Osteocyte (in vitro differentiated cells): ENCODE measurements at places on chromosomes 6 and 20. TPM values are rescaled to one million over a fixed set of nuclear protein-coding genes. Genes with fewer than 3 reads are reported as not detected.

DNA sequence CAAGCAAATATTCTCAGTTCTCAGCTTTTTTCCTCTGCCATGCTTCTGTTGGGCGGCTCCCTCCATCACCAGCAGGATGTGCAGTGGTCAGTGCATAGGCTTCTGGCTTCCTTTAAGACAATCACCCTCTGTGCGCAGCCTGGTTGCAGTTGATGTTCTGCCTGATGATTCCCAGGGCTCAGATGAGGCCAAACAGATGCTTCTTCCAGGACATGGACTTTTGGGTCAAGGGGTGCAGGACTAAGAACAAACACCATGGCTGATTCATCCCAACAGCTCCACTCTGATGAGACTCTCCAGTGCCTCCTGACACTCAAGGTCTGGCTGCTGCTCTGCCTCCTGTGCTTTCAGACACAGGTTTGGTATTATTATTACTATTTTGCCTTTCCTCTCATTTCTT lies 554.8 kb upstream of the CDH4 start:
- no peak for DNase-seq

TMEM242 gene
- total RNA-seq = 12.3 and 12.7 TPM in 2 replicates

- no peak for DNase-seq
Measured at GRCh38 chr6:52157301-52157941, 28.8 kb upstream of the IL17A start.

RBPJL gene
- not detected in 2 replicates for total RNA-seq

MRAP2 gene
- total RNA-seq = 9.2 and 10.7 TPM in 2 replicates

DNA sequence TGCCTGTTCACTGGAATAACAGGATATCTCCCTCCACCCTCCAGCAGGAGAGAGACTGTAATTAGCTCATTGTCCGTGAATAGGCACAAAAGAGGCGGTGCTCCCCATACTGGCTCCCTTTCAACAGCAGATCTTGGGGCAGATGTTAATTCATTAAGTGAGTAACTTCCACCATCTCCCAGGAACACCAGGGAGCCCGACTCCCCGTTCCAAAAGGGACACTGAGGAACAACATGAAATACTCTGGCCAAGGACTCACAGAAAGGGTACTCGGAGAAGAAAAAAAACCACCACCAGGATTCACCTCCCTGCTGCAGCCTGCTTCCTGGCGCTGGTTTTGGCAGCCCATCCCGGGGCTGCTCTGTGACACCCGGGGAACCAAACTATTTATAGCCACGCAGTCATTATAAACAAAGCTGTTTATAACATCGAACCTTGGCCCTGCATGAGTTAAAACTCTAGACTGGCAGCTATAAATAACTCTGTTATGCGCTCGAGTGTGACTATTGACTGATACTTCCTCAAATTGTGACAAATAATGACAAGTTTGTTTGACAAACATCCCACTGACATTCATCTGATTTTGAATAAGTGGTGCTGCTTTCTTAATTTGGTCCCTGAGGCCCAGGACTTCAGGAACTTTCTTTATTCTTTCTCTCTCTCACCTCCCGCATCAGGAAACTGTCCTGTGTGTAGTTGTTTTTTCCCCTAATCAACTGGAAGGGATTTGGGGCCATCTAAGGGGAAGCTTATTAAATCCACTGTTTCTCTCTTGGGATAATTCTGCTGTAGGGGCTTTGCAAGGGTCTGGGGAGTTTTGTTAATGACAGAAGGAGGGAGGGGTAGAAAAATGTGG lies 521.6 kb downstream of the CD83 start:
- DNase-seq = no peak

LGSN gene
- 0.29 TPM in 1 of 2 replicates, not detected in the other for total RNA-seq

RING1 gene
- total RNA-seq = 56.6 and 58.8 TPM in 2 replicates

HSPA12B gene
- not detected in 2 replicates for total RNA-seq

DNA sequence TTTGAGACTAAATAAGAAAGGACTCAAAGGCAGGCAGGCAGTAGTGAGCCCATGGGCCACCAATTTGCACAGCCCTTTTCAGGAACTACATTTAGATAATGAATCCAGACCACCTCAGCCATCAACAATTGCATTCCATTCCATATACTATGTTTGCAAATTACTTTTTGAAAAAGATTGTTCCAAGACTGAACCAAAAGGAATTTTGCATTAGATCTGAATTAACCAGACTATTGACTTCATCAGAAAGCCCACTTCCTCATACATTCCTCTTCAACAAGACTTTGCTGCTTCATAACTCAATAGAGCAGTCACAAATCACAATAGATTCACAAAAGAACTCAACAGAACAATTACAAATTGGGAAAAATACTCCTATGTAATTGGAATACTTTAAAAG lies 229.1 kb downstream of the SIM1 start:
- no peak for DNase-seq

BMP7 gene
- total RNA-seq = not detected in 2 replicates

NELFCD gene
- total RNA-seq = 60.9 and 64.5 TPM in 2 replicates

DNA sequence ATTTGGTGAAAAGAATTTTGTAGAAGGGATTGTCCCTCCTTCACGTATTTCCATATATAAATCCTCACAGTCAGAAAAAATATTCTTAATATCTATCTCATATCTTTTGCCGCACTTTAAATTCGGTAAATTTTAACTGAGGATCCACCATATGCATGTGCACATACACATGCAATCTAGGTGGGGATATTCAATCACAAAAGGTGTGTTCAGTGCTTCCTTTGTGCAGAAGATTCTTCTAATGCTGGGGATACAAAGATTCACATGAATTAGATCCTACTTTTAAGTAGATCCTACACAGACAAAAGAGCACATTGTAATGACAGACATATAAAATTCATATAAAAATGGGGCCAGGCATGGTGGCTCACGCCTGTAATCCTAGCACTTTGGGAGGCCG lies 13.6 kb upstream of the HLA-DRB1 start:
- no peak for DNase-seq

- DNase-seq = no peak
Measured at GRCh38 chr6:55969526-55969925, 94.1 kb upstream of the BMP5 start.

DNA sequence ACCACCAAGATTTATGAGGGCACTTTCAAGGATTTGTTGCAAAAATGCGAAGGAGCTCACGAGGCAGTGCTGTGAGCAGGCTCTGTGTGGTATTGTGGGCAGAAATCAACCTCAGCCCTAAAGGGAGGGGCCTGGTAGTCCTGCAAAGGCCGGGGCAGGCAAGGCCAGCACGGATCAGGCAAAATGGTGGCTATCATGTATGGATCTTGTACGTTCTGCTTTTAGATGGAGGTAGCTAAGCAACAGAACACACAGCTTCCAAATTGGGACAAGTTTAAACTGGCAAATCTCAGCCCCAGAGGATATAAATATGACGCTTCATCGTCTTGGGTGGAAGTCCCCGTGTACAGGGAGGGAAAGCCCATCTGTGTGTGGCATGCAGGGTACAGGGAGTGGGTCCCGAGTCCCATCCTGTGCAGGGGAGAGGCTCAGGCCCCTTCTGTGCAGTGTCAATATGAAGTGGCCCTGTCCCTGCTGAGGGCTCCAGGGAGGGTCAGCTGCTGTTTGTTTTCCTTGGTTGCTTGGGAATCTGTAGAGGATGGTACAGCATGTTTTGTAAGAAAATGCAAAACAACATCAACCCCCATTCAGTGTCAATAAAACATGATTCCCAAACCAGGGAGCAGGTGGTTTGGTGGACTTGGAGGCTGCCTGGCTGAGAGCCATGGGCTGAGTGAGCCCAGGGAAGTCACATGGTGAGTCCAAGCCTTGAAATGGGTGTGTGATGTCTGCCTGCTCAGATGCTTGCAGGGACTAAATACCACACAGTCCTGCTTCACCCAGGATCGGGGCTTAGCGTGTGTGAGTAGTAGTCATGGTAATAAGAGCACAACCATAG lies 113.0 kb downstream of the SYCP2 start:
- peak; percentile 64 for DNase-seq

GRCh38 chr6:4506223-4506622 lies 270.0 kb upstream of the CDYL start:
- DNase-seq = no peak

DNA sequence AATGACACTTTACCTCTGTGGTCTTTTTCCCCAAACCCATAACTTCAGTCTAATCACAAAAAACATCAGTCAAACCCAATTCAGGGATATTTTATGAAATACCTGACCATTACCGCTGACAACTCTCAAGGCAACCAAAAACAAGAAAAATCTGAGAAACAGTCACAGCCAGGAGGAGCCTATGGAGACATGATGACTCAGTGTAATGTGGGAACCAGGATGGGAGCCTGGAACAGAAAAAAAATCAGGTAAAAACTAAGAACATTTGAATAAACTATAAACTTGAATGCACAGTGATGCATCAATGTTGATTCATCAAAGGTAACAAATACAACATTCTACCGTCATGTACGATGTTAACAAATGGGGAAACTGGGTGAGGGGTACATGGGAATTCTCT lies 84.1 kb upstream of the TSHZ2 start:
- DNase-seq = no peak

DNA sequence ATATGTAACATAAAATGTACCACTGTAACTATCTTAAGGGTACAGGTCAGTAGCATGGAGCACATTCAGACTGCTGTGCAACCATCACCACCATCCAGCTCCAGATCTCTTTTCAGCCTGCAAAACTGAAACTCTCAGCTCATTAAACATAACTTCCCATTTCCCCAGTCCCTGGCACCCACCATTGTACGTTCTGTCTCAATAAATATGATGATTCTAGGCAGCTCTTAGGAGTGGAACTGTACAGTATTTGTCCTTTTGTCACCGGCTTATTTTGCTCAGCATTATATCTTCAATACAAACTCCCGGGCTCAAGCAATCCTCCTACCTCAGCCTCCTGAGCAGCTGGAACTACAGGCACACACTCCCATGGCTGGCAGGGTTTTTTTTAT lies 1.5 kb downstream of the ZC3H12D start:
- DNase-seq = no peak

DNA sequence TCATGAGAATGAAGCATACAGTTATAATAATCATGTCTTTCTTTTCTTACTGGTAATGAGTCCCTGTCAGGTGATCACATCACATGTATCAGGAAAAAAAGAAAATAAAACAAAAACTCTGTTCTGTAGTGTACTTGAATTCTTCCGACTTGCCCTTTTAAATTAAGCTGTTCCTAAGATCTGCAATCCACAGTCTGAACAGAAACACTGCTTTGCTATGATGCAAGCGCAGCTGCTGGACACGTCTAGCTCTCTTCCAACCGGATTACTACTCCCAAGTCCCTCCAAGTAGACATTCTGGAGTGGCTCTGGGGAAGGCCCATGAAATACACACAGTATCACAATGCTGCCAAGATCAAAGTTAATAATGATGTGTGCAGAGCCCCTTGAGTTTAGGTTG lies 83.7 kb downstream of the FYN start:
- DNase-seq = no peak

CGA gene
- total RNA-seq = not detected in 2 replicates

WFDC8 gene
- not detected in 2 replicates for total RNA-seq

DNA sequence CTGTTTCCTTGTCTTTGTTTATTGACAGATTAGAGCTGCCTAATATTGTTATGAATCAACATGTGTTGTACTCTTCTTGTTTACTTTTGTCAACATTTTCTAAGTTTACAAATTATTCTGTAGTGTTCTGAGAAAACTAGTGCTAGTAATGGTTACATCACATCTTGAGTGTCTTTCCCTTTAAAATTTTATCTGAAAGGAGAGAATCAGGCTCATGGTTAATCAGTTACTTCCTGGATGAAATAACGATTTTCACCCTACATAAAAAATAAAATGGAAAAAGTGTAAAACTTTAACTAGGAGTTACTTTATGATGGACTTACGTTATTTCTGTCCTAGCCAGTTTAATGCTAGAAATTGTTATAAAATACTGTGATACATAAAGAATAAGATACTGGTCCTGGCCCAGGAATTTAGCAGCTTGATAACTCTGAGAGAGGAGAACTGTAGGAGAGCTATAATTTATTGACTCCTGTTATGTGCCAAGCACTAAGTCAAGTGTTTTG lies 26.4 kb upstream of the BMP5 start:
- no peak for DNase-seq

SLPI gene
- not detected in 2 replicates for total RNA-seq

DNA sequence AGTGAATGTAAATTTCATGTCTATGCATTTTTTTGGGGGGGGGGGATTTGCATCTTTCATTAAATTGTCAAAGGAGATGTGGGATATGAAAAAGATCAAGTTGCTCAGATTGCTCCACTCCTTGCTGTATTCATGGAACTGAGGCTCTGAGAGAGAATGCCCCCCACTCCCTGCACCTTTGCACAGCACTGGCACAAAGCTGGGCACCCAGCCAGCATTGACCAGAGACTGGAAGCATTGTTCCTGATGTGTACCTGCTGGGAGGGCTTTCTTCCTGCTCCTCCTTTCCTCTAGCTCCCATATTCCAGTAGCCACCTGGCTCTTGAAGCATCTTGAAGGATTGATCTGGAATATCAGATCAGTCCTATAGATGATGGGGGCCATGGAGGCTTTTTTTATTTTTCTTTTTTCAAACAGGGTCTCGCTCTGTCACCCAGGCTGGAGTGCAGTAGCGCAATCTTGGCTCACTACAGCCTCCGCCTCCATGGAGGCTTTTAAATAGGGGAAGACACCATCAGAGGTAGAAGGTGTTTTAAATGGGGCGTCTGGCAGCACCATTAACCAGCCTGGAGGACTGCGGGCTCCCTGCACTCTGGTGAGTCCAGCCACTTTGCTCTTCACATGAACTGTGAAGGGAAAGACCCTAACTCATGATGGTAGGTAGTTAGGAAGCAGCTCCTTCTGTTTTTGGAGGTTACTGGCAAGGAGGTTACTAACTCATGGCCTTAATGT lies 10.9 kb downstream of the DUSP15 start:
- DNase-seq = no peak

TOX2 gene
- not detected in 2 replicates for total RNA-seq

DNA sequence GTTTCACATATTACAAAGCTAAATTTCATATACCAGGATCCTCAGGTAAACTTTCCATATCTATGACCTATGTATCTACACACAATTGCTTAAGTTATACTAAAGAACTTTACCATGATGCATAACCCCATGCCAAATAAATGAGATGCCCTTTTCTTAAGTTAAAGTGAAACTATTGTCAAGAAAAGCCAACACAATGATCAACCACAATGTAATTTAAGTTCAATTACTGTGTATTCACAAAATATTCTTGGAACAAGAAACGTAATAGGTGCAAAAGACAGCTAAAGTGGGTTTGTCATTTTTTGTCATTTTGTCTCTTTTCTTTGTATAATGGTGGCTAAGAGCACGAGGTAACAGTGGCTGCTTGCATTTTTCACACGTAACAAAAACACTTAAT lies 158.0 kb upstream of the SHLD1 start:
- no peak for DNase-seq

PRDM1 gene
- 0.29 TPM in 1 of 2 replicates, not detected in the other for total RNA-seq

KCNQ2 gene
- not detected in 2 replicates for total RNA-seq

DNA sequence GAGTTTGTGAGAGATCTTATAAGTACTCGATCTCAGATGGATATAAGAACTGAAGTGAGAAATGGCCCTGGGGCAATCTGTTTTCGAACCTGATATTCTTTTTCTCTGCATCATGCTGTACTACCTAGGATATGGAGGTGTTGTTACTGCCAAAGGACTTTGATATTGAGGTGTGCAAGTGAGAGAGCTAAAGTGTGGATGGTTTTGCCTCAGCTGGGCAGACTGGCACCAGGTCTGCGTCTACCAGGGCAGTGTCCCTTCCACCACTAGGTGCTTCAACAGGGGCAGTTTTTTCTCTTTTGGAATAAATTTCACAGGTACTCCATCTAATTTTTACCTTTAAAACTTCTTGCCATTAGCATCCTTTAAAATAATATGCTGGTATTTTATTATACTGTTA lies 35.0 kb downstream of the ADGRG6 start:
- DNase-seq = no peak

- no peak for DNase-seq
Measured at GRCh38 chr6:18497006-18497405, 109.9 kb downstream of the RNF144B start.
